Left colon (tissue), 2 donors: ENCODE measurements at places on chromosomes 2 and 18. TPM values are rescaled to one million over a fixed set of nuclear protein-coding genes. Genes with fewer than 3 reads are reported as not detected.

Gene LINC00305
- not detected for total RNA-seq

Gene SPP2
- not detected for total RNA-seq

Gene SLC4A1AP
- 16.6 TPM for total RNA-seq

Gene SCYGR1
- total RNA-seq: not detected

Gene ALPG
- 0.56 TPM for total RNA-seq

Gene ACOXL
- 0.42 TPM for total RNA-seq

Gene COL4A3
- 0.56 TPM for total RNA-seq

Gene DYNAP
- not detected for total RNA-seq

Gene TLX2
- not detected for total RNA-seq

DNA sequence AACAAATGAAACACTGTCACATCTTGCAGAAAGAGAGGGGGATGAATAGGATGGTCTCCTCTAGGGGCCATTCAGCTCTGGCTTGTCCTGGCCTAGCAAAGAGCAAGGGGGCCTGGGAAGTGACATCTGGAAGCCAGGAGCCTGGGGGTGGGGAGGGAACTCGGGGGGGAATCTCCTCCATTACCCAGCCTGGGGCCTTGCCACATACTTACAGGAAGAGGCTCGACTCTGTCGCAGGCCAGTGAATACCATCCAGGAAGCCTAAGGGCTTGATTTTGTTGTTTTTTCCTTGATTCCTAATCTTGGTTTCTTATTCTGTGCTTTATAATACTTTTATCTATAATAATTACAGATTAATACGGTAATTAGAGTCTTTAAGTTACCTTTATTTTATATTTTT is 797.5 kb upstream of the ID2 start:
- DNase-seq: no peak

GRCh38 chr2:113776949-113777348 is 20.5 kb upstream of the SLC35F5 start:
- no peak for DNase-seq

GRCh38 chr2:171036532-171036931 is 107.5 kb downstream of the GORASP2 start:
- no peak for DNase-seq

- DNase-seq: no peak
These were observed 236.8 kb downstream of the CDH20 start for GRCh38 chr18:61570070-61570469.

GRCh38 chr2:172244419-172245130 is 141.9 kb upstream of the DLX2 start:
- no peak for DNase-seq

- peak; percentile 80 for DNase-seq
These were observed 22.8 kb downstream of the ZSCAN30 start for GRCh38 chr18:35267161-35267651.

DNA sequence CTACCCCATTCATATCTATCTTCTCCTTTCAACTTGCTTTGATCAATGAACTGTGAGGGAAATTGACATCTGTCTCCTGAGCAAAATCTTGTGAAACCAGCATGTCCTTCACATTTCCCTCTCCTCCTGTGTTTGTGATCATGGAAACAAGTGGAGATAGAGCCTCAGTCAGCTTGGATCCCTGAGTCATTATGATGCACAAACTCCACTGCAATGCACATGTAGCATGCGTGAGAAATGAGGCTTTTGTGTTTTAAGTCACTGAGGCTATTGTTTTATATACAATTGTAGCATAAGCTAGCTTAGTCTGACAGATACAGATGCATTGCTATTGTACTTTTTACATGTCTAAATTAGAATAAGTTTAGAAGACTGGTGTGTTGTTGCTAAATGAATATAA is 85.2 kb upstream of the HNMT start:
- DNase-seq: no peak

DNA sequence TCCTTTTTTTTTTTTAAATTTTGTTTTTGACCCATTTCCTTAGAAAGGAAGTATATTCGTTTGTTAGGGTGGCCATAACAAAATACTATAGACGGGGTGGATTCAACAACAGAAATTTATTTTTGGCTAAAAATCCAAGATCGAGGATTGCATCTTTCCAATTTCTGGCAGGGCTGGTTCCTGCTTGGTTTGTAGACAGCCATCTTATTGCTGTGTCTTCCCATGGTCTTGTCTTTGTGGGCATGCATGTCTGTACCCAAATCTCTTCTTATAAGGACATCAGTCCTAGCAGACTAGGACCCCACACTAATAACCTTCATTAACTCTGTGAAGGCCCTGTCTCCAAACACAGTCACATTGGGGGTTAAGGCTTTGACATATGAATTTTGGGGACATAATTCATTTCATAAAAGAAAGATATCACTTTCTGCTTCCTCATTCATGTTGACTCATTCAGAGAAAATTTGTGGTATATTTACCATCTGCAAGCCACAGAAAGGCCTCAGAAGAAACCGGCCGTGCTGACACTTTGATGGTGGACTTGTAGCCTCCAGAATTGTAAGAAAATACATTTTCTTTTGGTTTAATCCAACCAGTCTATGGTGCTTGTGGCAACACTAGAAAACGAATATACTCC is 262.1 kb downstream of the LPIN1 start:
- DNase-seq: no peak

GRCh38 chr2:68764806-68765311 is 30.2 kb downstream of the ARHGAP25 start:
- DNase-seq: no peak

DNA sequence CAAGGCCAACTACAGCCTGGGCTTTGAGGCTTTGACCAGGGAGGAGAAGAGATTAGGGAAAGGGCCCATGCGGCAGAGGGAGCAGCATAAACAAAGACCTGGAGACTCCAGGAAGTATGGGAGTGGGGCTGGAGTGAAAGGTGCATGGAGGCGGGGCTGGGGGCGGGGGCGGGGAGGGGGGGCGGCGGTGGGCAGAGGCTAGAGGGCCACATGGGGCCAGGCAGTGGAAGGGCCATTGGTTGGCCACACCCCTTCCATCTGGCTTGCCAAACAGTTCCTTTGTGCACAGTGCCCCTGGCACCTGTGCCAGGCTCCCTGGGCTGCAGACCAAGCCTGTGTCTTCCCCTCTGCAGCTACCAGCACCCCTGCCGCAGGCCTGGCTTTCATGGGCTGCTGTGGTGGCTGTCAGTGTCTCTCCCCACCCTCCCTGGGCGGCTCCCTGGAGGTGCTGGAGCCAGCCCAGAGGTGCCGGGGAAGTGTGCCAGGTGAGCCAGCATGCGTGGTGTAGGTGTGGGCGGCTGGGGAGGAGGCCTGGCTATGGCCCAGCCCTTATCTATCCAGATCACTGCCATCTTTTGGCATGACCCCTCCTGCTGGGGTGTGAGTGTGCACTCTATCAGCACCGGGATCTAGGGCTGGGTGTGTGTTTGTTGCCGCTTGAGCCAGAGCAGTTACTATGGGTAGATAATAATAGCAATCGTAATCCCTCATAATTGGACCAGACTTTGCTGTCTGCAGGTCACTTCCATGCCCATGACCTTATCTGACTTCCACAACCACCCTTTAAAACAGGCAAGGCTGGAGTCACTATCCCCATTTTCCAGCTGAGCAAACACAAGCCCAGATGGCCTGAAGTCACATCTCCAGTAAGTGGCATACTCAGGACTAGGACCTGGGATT is 30.5 kb downstream of the DNMT3A start:
- DNase-seq: peak; percentile 88

DNA sequence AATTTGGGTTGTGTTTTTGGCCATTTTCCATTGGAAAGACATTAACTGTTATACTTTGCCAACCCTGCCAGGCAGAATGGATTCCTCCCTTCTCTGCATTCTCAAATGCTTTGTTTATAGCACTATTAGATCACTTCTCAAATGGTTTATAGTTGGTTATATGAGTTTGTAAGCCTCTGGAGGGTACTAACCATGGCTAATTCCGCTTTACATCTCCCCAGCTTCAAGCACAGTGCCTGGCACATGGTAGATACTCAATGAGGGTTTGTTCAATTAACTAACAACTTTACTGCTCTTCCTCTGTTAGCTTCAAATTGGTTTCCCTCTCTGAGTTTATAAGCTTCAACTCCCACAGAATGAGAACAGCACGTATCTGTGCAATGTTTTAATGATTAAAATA is 213.5 kb downstream of the SOX11 start:
- DNase-seq: no peak

DNA sequence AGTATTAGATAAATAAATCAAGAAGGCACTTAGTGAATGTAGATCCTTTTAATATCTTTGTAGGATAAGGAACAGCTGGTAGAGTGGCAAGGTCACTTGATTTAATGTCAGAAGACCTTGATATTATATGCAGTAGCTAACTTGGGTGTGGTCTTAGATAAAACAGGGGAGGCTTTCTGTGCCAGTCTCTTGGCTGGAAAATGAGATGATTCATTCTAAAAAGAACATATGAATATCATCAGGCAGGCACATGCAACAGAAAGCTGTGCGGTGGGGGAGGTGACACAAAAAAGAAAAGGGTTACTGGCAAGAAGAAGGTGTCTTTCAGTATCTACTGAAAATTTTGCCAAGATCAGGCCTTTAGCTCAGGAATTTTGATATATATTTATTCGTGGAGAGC is 931.7 kb upstream of the CELF4 start:
- no peak for DNase-seq

DNA sequence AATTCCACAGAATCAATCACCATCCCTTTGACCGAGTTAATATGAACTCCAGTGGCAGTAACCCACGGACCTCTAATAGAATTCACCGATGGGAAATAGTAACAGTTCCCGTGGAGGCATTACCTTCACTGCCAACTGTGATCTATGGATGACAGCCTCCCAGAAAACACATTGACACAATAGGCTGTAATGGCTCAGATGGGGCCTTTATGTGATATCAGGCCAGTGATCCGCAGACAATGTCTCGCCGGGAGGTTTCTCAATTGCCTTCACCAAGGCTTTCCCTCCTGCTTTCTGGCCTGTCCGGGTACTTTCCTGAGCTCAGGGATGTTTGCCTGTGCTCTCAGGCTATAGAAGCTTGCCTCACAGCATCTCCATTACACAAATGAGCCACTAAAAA is 34.4 kb upstream of the KLF7 start:
- no peak for DNase-seq

DNA sequence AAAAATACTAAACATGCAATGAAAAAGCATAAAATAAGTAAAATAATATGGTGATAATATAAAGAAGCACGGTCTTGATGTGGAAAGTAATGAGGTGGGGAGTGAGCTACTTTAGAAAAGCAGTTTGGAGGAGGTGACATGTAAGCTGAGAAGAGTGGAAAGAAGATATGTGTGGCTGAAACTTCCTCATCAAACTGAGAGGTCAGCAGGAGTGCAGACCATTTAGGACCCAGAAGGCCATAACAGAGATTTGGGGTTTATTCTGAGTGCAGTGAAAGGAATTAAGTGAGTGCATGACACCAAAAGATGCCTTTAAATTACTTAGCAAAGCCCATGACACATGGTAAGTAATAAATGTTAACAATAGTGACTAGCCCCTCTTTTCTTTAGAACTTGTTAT is 24.4 kb upstream of the TMEM182 start:
- no peak for DNase-seq

DNA sequence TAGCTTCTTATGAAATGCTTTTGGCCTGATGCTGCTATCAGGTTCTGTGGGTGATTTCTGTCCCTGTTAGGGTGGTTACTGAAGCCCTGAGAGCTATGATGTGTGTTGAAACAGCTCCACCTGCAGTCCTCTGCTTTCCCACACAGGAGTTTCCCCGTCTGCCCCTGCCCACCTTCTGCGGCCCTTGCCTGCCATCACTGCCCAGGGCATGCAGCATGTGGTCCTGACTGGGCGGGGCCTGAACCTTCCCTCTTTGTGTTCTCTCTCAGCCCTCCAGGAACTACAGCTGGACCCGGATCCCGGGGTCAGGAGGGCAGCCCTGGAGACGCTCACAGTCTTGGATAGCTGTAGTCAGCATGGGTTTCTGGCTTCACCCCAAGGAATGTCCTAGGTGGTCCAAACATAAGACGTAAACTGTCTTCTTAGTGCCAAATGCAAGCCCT is 21.4 kb downstream of the HJURP start:
- no peak for DNase-seq

- no peak for DNase-seq
These were observed 773.4 kb downstream of the LRRTM4 start for GRCh38 chr2:76748581-76749296.

GRCh38 chr2:232569541-232569940 is 19.1 kb downstream of the EIF4E2 start:
- no peak for DNase-seq

- DNase-seq: peak; percentile 94
These were observed 41.9 kb upstream of the PTMA start for GRCh38 chr2:231666171-231667095.

GRCh38 chr2:128263902-128264331 is 54.8 kb downstream of the HS6ST1 start:
- DNase-seq: peak; percentile 44

DNA sequence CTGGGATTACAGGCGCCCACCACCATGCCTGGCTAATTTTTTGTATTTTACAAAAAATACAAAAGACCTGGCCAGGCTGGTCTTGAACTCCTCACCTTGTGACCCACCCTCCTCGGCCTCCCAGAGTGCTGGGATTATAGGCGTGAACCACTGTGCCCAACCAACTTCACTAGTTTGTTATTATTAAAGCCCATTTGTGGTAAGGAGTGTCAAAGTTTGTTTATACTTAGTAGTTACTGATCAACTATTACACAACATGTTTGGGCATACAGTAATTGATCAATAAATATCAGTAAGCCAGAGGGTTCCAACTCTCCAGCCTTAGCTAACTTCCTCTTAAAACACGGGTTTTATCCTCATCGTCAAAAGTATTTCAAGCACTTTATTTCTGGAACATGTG is 67.5 kb upstream of the ZNG1B start:
- no peak for DNase-seq
